CD4-positive, alpha-beta T cell treated with Interleukin-1 beta for 1 hour (primary cell): ENCODE measurements at places on chromosomes 7 and 10.
A peak's percentile ranks its signal among the peaks of the same experiment; 100 is the strongest.

DNA sequence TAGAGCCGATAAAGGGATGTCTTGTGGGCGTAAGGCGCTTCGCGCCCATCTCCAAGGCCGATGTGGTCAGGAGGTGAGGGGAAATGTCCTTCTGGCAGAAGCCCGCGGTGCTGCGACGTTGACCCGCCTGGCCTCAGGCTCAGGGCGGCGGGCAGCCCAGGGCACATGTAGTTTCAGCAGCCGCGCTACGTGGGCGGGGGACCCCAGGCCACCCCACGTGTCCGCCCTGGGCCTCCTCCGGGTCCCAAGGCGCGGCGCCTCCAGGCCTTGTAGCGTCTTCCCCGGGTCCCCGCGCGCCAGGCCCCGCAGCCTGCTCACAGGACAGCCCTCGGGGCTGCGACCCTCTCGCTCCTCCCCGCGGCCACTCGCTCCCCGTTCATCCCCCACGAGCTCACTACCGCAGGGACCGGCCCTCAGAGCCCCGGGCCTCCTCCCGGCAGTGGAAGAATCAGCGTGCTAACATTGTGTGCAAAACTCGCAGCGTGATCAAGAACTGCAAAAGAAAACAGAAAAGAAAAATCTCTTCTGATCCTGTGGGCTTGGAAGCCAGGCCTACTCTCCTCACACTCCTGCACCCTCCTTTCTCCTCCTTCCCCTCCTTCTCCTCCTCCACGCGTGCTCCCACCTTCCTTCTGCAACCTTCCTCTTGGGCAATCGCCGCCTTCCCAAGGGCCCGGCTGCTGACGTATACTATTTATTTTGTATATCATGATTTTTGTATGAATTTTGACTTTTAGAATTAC is 4.4 kb upstream of the TBX20 start:
- DNase-seq = no peak

DNA sequence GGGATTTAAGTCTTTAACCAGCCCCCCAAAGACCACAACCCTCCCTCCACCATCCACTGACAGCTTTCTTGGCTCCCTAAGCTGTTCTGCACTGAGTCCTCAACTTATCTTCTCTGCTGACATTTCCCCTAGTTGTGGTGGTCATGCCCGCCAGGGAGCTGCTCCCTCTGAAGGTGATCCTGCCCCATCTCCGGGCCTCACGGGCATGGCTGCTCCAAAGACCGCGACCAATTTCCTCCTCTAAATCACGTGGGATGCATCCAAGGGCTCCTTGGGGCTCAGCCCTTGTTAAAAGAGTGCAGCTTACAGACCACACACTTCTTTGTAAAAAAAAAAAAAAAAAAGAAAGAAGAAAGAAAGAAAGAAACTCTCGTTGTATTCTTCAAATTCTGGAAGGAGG is 27.1 kb upstream of the KLF6 start:
- DNase-seq = no peak

GRCh38 chr10:71696628-71697326 is 22.8 kb downstream of the C10orf105 start:
- DNase-seq = peak; percentile 69

DNA sequence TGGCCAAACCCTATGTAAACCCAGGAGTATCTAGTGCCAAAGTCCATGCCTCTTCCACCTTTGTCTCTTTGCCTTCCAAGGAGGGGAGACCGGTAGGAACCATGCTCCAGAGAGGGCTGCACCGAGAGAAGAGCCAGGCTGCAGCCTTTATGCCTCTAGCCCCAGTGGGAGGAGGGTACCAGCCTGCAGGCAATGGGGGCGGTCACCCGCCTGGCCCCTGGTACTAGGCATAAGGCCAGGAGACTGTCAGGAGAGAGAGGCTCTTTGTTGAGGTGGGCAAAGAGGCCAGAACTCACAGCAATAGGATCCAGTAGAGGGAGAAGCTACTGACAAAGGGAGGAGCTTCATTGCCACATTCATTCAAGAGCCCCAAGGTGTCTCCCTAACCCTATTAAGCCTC is 146.6 kb upstream of the PDE1C start:
- DNase-seq = no peak

DNA sequence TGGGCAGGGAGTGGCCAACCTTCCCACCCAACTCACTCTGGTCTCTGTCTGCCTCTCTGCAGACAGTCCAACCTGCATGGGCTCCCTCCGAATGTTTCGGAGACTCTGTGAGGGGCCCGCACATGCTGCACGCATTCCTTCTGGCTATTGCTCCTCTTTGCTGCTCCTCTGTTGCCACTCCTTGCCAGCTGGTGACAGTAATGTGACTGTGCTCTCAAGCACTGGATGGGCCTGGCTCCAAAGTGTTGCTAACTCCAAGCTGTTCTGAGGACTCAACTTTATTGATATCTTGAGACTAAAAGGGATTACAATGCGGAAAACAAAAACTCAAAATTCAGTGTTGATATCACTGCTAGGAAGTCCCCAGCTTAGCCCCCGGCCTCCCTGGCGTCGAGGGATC is 105.4 kb upstream of the KIF5B start:
- DNase-seq = no peak

GRCh38 chr7:119197877-119198527 is 973.5 kb downstream of the ANKRD7 start:
- no peak for DNase-seq

DNA sequence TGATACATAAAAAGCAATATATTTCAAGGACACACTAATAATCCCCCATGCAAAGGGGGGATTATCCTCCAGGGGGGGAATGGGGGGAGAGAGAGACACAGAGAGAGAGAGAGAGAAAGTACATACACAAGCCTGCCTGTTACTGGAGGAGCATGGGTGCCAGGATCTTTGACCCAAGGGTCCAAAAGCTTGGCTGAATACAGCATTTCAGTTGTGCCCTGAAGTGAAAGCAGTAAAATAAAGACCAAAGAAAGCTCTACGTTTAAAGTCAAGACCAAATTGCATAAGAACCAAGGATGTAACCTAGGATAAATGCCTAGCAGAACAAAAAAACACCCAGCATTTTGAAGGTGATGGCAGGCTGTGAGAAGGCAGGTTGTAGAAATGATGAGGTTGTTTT is 27.8 kb upstream of the ITGB8 start:
- no peak for DNase-seq

GRCh38 chr10:127853868-127854768 is 38.6 kb downstream of the CLRN3 start:
- DNase-seq = peak; percentile 25

GRCh38 chr7:112942981-112943380 is 143.6 kb downstream of the GPR85 start:
- DNase-seq = no peak
